ENCODE measurements at places on chromosomes 6 and 20.

GRCh38 chr6:154830771-154831170, 97.6 kb downstream of the SCAF8 start:
- DNase-seq = no peak

- no peak for DNase-seq
These were observed 77.7 kb downstream of the FYN start for GRCh38 chr6:111795558-111795957.

DNA sequence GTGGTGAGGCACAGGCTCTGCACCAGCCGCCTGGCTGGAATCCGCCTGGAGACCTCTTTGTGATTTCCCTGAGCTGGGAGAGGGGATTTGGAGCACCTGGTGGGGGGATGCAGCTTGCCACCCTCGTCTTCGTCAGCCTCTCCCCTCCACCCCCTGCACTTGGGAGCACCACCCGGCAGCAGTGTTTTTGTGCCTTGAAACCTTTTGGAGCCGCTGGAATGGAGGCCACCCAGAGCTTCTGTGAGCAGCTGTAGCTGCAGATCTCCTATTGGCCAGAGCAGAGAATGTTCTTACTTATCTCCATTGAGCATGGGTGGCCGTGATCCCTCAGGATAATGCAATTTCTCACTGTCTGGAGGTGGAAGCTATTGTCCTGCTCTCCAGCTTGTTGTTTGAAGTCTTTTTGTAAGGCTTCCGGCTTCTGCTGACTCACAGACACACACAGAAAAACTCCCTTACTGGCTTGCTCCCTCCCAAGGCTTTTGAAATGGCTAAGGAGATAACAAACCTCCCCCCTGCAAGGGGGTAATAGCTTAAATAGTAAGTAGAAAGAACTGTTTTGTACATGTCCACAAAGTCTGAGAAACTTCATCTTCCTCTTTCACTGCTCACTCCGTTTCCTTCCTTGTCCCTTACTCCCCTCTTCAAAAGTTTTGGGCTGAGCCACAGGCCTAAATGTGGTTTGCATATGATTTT, 271.2 kb downstream of the PRL start:
- peak; percentile 66 for DNase-seq

DNA sequence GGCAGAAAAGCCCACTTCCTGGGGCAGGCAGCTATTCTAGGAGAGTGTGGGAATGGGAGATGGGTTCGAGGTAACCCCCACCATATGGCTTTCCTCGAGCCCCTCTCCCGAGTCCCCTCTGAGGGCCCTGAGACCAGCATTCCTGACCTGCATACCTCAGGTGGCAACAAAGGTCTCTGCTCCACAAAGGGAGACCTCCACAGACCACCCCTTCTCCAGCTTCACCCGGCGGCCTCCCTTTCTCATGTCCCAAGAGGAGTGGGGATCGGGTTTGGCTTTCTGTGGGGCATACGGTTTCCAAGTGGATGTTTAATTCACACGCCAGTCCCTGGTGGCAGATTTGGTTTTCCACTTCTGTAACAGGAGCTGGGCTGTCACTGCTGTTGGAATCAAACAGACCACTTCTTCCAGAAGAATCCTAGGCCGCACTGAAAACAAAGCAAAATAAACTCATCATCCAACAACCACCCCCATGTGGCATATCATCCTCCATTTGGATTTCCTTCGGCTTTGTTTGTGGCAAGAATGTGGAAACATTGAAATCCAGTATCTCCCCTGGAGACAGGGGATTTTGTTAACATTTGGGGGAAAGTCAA, 83.2 kb downstream of the DLL1 start:
- DNase-seq = no peak

- DNase-seq = no peak
These were observed 45.8 kb upstream of the SCML4 start for GRCh38 chr6:107869871-107870270.

GRCh38 chr6:154164397-154164796, 125.4 kb downstream of the OPRM1 start:
- no peak for DNase-seq

- no peak for DNase-seq
These were observed 7.3 kb downstream of the ABT1 start for GRCh38 chr6:26604026-26604425.

DNA sequence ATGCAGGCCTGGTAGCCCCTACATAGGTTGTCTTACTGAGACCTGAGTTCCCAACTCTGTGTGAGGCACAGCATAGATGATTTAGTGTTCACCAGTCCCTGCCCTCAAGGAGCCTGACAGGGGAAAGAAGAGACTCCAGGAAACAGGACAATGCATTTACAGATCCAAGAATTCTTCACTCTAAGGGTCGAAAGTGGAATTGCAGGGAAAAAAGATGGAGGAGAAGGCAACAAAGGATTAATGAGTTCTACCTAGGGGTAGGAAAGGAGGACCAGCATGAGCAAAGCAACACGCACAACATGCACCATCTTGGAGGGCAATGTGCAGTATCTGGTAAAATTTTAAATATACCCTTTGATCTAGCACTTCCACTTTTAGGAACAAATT, 5.9 kb downstream of the SPAG4 start:
- no peak for DNase-seq

DNA sequence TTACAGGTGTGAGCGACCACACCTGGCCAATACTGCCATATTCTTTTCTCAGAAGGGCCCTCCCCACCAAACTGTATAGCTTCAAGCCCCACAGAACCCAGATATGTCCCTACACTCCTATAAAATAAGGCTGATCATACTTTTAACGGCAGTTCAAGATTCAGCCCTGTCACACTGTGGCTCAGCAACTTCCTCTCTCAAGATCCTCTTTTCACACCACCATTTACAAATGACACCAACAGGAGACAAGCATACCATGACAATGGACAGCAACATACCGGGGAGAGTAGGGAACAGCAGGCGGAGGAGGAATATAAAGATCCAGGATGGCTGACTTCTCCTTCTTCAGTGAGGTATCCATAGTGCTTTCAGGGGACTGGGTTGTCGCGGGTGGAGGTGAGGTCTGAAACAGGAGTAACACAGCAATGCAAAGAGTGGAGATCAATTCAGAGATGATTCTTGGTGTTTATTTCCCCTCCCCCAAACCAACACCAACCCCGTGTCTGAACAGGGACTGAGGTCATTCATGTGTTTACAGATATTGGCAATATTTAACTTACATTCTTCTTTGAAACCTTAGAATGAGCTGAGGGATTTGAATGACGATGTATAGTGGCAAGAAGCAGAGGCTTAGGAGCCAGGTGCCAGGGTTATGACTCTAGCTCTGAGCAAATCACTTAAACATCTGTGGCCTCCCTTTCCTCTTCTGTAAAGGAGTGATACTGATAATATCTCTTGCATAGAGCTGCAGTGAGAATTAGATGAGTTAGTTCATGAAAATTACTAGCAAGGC, 57.6 kb upstream of the IPCEF1 start:
- no peak for DNase-seq

- DNase-seq = peak; percentile 64
These were observed at the start of gene HRH3 for GRCh38 chr20:62219992-62220665. TSS of gene HRH3 (minus strand) at chr20:62220278. CDS start at chr20:62219970, 308 bp downstream.

DNA sequence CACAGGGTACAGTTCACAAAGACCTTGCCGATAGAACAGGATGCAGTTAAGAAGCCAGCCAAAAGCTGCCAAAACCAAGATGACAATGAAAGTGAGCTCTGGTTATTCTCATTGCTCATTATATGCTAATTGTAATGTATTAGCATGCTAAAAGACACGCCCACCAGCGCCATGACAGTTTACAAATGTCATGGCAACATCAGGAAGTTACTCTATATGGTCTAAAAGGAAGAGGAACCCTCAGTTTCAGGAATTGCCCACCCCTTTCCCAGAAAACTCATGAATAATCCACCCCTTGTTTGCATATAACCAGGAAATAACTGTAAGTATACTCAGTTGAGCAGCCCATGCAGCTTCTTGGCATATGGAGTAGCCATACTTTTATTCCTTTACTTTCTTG, 748.7 kb downstream of the QKI start:
- no peak for DNase-seq

DNA sequence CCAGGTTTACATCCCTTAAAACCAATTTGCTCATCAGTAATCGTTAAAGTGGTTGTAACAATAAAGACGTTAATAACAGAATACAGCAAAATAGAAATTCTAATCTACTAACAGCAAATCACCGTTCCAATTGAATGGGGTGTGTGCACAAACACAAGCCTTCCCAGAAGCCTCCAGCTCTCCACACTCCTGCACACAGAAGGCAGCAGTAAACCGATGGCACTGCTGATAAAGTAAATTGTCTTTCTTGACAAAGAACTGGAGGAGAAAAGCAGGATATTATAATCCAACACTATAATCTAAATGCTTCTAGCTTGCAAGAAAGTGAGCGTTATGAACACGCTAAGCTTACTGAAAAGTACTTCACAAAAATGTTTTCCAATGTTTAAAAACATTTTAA, 7.0 kb downstream of the ZNF217 start:
- DNase-seq = peak; percentile 48

GRCh38 chr6:21992178-21992967, 304.5 kb downstream of the PRL start:
- no peak for DNase-seq

DNA sequence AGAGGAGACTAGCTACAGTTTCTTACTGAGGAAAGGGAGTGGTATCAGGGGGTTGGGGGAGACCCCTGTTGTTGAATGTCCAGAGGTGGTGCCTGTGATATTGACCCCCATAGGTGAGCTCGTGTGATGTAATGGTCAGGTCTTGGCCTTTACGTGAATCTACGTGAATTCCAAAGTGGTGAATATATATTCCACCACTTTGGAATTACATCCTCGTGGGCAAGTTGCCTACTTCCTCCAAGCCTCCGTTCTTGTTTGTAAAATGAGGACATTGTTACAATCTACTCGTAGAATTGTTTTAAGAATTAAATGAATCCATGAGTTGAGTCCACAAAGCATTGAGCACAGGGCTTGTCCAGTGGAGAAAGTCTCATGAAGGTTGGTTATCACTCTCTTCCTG, 47.3 kb downstream of the TSHZ2 start:
- DNase-seq = no peak

DNA sequence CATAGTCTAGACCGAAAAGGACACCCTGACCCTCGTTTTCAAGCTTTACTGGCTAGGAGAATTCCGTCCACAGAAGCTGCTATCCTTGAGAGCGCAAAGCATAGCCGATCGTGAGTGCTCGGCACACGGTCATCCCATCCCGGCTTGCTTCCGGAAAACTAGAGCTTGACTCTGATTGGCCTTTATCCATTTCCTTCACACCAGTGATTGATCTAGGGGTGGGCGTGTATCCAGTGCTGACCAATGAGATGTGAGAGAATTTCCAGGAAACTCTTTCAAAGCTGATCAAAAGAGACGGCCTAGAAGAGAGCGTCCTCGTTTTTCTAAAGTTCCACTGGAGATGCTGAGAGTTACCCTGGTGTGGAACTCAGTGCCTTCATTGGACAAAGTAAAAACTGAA, 41.0 kb upstream of the NFATC2 start:
- DNase-seq = no peak

GRCh38 chr6:148758492-148758891, 11.7 kb downstream of the UST start:
- no peak for DNase-seq

- DNase-seq = no peak
These were observed 219.8 kb downstream of the HIVEP2 start for GRCh38 chr6:142725024-142725770.
